ENCODE measurements at places on chromosomes 5 and 9. TPM values are rescaled to one million over a fixed set of nuclear protein-coding genes. Genes with fewer than 3 reads are reported as not detected.

MAMDC4 gene
- 3.4 TPM for total RNA-seq

GRCh38 chr9:108950168-108950567 is 16.0 kb downstream of the ABITRAM start:
- DNase-seq = no peak

DNA sequence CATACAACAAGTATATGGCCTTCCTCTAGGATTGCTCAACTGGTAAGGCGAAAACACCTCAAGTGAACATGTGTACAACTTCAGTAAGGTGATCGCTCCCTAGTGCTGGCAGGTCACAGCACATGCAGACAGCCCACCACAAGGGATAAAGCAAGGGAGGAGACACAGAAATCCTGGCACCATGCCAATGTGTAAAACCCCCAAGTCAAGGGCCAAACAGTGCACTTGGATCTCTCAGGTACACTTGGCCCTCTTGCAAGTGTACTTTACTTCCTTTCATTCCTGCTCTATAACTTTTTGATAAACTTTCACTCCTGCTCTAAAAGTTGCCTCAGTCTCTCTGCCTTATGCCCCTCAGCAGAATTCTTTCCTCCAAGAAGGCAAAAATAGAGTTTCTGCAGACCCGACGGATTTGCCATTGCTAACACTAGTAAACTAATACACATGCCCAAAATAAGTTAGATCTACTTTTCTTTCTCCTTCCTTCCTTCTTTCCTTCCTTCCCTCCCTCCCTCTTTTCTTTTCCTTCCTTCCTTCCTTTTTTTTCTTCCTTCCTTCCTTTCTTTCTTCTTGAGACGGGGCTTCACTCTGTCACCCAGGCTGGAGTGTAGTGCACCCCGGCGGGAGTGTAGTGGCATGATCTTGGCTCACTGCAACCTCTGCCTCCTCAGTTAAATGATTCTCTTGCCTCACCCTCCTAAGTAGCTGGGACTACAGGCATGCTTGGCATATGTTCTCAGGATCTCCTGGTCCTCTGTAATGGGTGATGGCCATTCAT is 6.8 kb upstream of the LNPEP start:
- DNase-seq = no peak

GRCh38 chr5:99105216-99105615 is 176.4 kb upstream of the CHD1 start:
- DNase-seq = peak; percentile 39

SLC24A2 gene
- 0.26 TPM for total RNA-seq

GFI1B gene
- 0.10 TPM for total RNA-seq

IFT74 gene
- 20.0 TPM for total RNA-seq

F2RL1 gene
- not detected for total RNA-seq

DNA sequence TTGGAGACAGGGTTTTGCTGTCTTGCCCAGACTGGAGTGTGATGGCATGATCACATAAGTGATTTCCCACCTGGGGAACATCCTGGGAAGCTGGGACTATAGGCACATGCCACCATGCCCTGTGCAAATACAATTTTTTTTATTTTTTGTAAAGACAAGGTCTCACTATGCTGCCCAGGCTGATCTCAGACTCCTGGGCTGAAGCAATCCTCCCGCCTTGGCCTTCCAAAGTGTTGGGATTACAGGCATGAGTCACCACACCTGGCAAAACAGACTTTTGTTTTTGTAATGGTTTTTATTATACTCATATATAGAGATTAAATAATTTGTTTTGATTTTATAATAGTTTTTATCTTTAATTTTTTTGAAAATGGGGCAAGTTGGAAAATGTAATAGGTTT is 14.7 kb downstream of the DNAJC25 start:
- DNase-seq = no peak

DNA sequence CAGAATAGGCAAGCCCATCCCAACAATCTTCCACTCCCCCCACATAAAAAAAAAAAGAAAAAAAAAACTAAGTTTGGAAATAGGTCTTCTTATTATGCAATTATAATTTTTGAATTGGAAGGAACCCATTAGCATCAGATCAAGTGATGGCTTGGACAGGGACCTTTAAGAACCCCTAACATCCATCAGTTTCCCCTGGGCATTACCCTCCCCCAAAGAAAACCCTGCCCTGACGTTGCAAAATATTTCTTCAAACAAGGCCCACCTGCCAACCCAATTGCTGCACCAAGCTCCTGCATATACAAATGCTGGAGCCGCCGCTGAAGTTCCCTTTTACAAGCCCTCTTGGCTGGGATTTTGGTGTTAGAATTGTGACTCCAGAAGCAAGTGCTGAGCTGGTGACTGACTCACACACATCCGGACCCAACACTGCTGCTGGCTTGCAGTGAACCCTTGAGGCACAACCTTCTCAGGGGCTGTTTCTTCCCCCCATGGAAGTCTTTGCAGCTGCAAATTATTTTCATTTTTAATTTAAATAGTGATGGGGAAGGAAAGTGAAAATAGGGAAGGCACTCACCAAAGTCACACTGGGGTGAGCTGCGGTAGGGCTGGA is 56.1 kb upstream of the AFAP1L1 start:
- no peak for DNase-seq

GRCh38 chr9:96202971-96203780 is 98.8 kb downstream of the HSD17B3 start:
- no peak for DNase-seq

DNA sequence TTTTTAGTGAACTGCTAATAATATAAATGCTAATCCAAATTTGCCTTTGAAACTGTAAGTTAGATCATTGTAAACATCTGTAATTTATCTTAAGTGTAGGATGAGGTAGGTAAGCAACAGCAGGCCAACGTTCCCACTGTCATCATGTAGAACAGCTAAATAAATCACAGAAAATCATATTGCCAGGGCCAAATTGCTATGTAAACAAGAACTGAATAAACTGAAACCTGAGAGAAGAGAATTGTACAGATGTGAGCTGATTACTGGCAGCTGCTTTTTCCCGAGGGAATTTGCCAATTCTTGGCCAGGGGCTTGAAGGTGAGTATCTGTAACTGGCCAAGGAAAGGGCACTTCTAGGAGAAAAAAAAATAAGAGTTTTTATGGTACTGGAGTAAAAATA is 97.6 kb downstream of the CDH10 start:
- no peak for DNase-seq

PCDHGA4 gene
- total RNA-seq = 2.9 TPM

DNA sequence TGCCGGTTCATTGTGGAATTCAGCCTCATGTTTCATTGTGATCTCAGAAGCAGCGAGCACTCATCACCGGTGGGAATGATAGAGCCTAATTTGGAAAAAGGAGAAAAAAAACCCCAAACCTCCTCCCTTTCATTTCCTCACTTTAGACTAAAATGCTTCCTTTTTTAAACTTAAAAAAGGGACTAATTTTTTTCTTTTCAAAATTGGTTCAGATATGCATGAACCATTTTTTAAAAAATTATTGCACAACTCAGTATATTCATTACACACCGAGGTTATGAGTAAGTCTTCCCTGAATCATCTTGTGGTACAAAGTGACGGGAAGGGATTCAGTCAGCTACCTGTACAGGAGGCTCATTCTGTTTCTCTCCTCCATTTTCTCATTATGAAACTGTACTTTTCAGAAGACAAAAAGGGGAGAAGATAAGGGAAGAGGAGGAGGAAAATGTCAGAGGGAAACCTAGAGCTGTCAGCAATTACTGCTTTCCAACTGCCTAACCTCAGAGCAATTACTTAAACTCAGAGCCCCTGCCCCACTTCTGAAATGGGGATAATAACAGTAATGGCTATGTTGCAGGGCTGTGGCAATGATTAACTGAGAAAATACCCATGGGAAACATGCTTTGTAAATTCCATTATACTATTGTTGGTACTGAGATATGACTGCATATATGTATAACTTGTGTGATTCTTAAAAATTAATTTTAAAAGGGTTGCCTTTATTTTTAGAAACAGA is 24.0 kb downstream of the GALNT10 start:
- DNase-seq = no peak

PTPN3 gene
- total RNA-seq = 0.05 TPM

DNA sequence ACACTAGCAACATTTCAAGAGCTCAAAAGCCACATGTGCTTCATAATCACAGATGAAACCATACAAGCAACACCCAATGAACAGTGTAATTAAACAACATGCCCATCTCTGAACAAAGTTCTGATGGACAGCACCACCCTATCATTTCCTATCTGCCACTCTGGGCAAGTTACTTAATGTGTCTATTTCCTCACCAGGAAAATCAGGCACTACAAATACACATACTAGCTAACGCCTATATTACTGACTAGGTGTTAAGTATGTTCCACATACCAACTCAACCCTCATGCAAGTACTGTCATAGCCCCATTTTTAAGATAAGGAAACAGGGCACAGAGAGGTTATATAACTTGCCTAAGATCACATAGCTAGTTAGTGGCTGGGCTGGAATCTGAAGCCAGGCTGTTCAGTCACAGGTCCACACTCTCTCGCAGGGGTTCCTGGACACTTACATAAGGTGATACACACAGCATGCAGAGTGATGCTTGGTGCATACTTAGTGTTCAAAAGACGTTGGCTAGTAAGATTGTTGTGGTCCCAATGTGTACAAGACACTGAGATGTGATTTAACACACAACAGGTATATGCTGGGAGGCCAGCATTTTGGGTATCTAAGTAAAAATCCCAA is 24.2 kb downstream of the CORO2A start:
- no peak for DNase-seq

DNA sequence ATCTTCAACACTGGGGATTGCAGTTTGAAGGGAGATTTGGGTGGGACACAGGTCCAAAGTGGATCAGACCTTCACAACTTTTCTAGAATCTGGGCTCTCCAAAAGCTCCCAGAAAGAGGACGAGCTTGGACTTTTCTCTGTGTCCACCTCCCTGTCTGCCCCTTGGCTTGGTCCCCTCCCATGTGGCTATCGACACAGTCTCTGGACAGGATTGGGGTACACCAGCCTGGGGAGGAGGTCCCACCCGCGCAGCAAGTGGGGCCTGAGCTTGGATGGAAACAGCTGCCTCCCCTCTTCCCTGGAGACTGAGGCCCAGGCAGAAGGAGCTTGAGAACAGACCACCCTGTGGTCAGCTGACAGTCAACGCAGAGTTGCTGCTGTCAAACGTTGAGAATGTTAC is 84.6 kb upstream of the FCN1 start:
- DNase-seq = no peak

GRCh38 chr5:172770675-172771438 is at the start of gene DUSP1:
Gene DUSP1, minus strand, starts transcription at chr5:172771195. Its CDS starts 243 bp downstream, at chr5:172770952.
- DNase-seq = peak; percentile 98

Data from myocyte (in vitro differentiated cells).